HT-29 (cell line): ENCODE measurements at places on chromosomes 6 and 20. TPM values are rescaled to one million over a fixed set of nuclear protein-coding genes. Genes with fewer than 3 reads are reported as not detected.

The VSX1 gene
- not detected in 2 replicates for total RNA-seq

- peak; percentile 84 for DNase-seq
These were observed 135.0 kb upstream of the TNFAIP3 start for GRCh38 chr6:137731960-137732616.

GRCh38 chr20:59138114-59138748 is 25.4 kb upstream of the ZNF831 start:
- no peak for DNase-seq

DNA sequence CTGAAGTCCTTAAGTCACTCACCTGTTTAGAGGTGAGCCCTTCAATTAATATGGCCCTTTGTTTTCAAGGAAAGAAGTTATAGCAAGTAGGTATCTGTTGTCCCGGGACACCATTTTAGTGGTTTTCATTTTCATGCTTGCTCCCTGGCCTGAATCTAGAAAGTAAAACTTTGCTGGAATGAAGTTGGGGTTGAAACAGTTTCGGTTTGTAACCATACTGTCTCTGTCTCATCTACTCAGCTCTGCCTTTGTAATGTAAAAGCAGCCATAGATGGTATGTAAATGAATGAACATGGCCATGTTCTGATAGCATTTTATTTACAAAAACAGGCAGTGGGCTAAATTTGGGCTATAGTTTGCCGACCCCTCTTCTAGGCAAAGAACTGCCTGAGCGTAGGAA is 64.9 kb upstream of the GNRH2 start:
- no peak for DNase-seq

DNA sequence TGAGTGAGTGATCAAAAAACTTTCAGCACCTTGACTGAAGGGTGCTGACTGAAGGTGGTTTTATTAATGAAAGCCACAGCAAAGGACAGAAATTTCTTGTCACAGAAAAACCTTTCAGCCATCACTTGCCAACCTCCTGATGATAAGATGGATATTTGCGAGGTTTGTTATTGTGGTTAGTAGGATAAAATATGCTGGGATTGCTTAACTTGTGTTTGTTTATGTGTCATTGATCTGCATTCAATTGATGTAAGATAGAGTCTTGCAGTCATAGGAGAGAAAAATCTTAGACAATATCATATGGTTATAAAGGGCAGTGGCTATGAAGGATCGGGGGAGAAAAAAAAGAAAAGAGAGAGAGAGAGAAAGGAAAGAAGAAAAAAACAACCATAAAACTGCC is 1.2 kb downstream of the TSBP1 start:
- DNase-seq = no peak

GRCh38 chr20:8152183-8152582 is 20.1 kb downstream of the PLCB1 start:
- DNase-seq = no peak

DNA sequence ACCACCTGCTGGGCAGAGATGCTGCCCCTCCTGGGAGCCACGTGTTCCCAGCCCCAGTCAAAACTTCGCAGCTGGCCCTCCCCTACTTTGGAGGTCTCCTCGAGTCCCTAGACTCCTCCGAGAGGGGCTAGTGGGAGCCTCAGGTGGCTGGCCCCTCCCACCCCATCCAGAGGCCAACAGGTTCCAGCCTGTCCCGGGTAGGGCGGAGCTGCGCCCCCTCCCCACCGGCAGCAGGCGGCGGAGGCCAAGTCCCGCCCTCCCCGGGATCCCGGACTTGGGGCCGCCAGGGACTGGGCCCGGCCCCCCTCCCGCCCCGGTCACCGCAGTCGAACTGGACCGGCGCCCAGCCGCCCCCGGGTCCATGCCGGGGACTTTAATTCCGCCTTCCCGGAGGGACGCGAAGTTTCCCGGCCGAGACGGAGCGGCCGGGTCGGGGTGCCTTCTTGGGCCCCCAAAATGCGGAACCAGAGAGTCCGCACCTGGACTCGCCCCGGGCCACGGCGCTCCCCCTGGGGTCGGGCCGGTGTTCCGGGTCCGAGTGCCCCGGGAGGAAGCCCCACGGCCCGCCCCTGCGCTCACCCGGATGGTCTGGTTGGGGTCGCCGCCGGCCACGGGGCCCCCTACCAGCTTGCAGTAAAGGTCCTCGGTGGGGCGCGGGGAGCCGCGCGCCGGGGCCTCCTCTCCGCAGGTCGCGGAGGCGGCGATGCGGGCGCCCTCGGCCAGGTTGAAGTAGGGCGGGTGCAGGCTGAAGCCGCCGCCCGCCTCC is 559 bp downstream of the LAMA5 start:
- DNase-seq = peak; percentile 68

DNA sequence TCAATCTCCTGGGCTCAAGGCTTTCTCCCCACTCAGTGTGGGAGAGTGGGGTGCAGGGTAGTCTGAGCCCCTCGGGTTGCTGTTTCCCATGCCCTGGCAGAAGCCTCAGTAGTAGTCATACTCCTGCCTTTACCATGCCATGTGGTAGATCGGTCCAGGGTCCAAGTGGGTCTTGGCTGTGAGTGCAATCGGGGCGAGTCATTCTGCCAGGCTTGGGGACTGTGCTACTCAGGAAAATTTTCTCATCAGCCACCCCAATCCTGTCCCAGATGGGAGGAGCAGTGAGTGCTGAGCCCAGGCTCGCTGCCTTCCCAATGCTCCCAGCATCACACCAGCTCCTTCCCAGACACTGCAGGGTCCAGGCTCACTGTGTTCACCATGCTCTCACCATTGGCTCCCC is 10.7 kb upstream of the RAET1L start:
- no peak for DNase-seq

GRCh38 chr6:144008120-144008811 is at the start of gene PLAGL1:
Gene PLAGL1, minus strand, starts transcription at chr6:144008259. Its CDS starts 60,123 bp downstream, at chr6:143948136.
- DNase-seq = no peak

- no peak for DNase-seq
These were observed 41.9 kb downstream of the PCNA start for GRCh38 chr20:5077761-5078387.

DNA sequence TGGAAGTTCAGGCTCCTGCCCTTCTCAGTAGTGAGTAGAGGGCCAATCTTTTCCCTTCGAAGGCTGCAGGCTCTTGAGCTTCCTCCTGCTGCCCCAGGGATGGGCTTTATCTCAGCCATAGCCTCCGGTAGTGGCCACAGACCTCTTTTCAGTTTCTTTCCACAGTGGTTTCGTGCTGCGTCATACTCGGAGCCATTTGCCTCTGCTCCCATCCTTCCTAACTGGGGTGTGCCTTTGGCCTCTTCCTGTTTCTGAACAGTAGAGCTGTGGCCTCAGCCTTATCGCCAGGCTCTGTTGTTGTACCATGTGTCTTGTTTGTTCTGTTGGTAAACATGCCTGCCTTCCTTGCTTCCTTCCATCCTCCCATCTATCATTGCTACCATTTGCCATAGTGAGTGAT is 54.1 kb downstream of the TULP4 start:
- no peak for DNase-seq

- no peak for DNase-seq
These were observed 59.2 kb downstream of the PPP1R16B start for GRCh38 chr20:38864662-38865061.

The SIRPD gene
- not detected in 2 replicates for total RNA-seq

The GRIK2 gene
- not detected in 2 replicates for total RNA-seq

DNA sequence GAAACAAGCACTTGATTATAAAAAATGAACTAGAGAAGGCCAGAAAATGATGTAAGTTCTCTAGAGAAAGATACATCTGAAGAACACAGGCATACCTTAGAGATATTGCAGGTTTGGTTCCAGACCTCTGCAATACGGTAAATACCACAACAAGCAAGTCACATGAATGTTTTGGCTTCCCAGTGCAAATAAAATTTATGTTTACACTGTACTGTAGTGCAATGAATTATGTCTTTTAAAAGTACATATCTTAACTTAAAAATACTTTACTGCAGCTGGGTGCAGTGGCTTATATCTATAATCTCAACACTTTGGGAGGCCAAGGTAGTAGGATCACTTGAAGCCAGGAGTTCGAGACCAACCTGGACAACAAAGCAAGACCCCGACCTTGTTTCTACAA is 10.9 kb upstream of the KIAA1586 start:
- no peak for DNase-seq

- DNase-seq = no peak
These were observed 210.0 kb upstream of the PRDM1 start for GRCh38 chr6:105875974-105876640.

GRCh38 chr6:159982731-159983506 is 14.0 kb downstream of the IGF2R start:
- DNase-seq = no peak

The TOMM34 gene
- 80.5 and 85.2 TPM in 2 replicates for total RNA-seq

- DNase-seq = no peak
These were observed 684 bp upstream of the MED23 start for GRCh38 chr6:131628726-131629125.

GRCh38 chr6:14826456-14826855 is 419.4 kb upstream of the JARID2 start:
- no peak for DNase-seq

DNA sequence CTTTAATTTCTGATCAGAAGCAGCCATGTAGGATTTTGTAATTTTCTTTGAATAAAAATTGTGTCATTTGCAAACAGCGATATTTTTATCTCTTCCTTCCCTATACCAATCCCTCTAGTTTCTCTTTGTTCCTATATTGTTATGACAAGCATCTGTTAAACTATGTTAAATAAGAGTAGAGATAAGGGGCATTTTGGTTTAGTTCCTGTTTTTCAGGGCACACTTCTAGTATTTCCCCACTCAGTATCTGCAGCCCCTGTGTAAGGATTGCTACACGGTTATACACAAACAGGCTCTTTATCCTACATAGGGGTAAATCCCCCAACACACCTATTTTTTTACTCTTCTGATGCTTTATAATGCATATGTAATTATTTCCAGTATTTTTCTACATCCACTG is 42.1 kb downstream of the TRERF1 start:
- DNase-seq = no peak

- peak; percentile 53 for DNase-seq
These were observed 186.9 kb upstream of the GMDS start for GRCh38 chr6:2432292-2432691.

- DNase-seq = no peak
These were observed 4.0 kb downstream of the PEX6 start for GRCh38 chr6:42974919-42975505.

GRCh38 chr6:166282394-166283032 is 25.7 kb downstream of the PRR18 start:
- no peak for DNase-seq

DNA sequence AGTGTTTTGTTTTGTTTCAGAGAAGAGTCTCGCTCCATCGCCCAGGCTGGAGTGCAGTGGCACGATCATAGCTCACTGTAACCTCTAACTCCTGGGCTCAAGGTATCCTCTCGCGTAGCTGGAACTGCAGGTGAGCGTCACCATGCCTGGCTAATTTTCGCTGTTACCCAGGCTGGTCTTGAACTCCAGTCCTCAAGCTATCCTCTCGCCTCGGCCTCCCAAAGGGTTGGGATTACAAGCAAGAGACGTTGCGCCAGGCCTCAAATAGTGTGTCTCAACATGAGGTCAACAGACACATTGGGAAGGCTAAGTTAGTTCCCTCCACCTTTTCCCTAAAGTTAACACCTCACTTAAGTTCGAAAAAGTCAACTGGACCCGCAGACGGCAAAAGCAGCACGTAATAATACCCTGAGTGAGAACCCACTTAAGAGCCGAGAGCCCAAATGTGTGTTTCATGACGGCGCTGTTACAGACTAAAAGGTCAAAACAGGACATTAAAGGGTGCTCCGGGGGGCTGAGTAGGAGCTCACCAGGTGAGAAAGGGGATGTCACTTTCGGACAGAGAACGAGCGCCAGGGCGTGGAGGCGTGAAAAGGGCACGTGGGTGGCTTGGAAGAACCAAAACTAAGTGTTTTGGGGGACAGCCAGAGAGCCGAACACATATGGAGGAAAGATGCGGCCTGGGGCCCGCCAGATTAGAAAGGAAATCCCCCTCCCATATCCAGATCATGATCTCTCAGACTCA is 499 bp downstream of the TTI1 start:
- DNase-seq = peak; percentile 34

The DOP1A gene
- 6.5 and 12.4 TPM in 2 replicates for total RNA-seq

- no peak for DNase-seq
These were observed 1.6 kb downstream of the PRDM13 start for GRCh38 chr6:99608059-99608885.

The TAAR8 gene
- total RNA-seq = not detected in 2 replicates

- peak; percentile 40 for DNase-seq
These were observed 31.5 kb upstream of the GCM1 start for GRCh38 chr6:53179961-53180651.

The MAP3K5 gene
- total RNA-seq = 10.9 and 11.8 TPM in 2 replicates

DNA sequence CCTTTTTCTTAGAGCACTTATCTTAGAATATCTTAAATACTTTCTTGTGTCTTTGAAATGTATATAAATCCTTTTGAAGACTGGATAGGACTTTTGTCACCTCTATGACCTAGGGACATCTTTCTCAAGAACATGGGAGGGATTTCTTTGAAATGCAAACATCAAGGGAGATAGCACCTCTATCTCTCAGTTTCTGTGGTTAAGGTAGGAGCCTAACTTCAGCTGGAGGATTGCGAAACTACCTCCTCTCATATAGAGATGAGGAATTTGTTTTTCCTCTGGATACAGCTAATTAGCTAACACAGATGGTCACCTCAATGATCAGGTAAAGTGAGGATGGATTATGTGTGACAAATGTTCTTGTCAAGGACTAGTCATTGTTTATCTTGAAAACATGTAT is 631.3 kb upstream of the IMPG1 start:
- DNase-seq = no peak

The PRDM1 gene
- total RNA-seq = 1.4 TPM in 1 of 2 replicates, not detected in the other

GRCh38 chr6:160138839-160139419 is 17.3 kb downstream of the SLC22A1 start:
- no peak for DNase-seq

DNA sequence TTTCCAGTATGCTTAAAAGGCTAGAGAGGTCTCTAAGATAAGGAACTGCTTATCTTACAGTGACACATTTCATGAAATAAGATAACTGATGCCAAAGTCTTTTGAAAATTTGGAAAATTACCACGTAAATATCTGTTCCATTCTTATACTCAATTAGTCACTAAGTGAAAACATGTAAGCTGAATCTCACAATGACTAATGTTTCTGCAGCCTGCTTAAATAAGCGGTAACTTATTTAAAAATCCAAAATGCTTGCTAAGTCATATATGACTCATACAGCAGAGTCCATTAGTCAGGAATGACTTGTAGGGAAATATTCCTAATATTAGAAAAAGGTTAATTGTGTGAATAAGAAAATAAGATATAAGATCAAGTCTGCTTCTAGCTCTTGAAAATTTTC is 27.8 kb upstream of the LGSN start:
- DNase-seq = no peak

The MRPS18B gene
- 55.4 and 66.8 TPM in 2 replicates for total RNA-seq

GRCh38 chr6:2990248-2990931 is 9.3 kb upstream of the NQO2 start:
- DNase-seq = peak; percentile 69

GRCh38 chr6:151493161-151493803 is 535 bp upstream of the CCDC170 start:
- no peak for DNase-seq

The SYCP2 gene
- total RNA-seq = 0.69 and 1.7 TPM in 2 replicates

The KCNQ5 gene
- total RNA-seq = not detected in 2 replicates

- DNase-seq = no peak
These were observed 1339.4 kb downstream of the GRIK2 start for GRCh38 chr6:102732898-102733297.
